ENCODE measurements at places on chromosomes 3 and 15.

- no peak for DNase-seq
Observed at GRCh38 chr3:136667081-136667480, 85.1 kb downstream of the STAG1 start.

DNA sequence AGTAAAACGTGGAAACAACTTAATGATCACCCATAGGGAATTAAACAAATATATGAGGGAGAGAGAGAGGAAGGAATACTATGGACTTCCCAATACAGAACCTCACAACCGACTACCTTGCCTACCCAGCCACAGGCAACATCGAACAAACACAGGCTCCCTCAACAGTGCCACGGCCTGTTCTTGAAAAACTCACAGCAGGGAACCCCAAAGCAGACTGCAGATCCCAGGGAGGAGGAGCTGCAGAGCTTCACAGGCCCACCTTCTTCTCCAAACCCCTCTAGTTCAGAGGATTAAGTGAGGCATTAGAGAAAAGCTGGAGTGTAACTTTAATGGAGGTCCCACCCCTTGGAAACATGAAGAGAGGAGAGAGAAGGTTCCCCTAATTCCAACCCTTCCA is 110.2 kb downstream of the ST8SIA2 start:
- DNase-seq = no peak

DNA sequence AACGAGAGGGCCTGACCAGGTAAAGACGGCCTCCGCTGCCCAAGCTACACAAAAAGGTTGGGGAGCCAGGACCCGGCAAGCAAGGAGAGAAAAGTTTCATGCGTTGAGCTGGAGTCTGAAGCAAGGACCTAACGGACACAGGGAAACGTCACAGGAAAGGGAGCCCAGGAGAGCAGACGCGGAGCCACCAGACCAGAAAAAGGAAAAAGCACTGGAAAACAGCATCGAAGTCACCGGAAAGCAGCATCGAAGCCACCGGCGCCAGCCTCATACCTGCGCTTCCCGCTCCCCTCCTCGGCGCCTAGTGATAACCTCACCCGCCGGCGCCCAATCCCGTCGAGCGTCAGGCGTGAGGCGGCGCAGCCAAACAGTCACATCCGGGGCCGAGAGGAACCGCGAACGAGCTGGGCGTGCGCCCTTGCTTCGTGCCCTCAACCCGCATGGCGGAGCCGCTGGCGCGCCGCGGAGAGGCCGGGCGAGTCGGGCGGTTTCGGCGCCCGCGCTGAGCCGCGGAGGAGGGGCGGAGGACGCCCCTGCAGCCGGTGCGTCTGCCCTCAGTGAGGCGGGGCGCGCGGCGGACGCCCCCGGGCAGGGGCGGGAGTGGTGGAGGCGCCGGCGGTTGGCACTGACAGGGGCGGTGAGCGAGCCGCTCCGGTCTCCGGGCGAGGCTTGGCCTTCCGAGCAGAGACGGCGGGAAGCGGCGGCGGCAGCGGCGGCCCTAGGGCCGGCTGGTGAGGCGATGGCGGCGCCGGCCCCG is at the start of the genes FBXO45 and WDR53:
Gene FBXO45 (plus strand): TSS at position 415 of the 757 bp plus-strand sequence. CDS start 325 bp downstream, at position 740.
Gene WDR53 (minus strand): TSS at position 309 of the 757 bp plus-strand sequence. CDS start 7,079 bp downstream, outside the sequence.
- peak; percentile 94 for DNase-seq

DNA sequence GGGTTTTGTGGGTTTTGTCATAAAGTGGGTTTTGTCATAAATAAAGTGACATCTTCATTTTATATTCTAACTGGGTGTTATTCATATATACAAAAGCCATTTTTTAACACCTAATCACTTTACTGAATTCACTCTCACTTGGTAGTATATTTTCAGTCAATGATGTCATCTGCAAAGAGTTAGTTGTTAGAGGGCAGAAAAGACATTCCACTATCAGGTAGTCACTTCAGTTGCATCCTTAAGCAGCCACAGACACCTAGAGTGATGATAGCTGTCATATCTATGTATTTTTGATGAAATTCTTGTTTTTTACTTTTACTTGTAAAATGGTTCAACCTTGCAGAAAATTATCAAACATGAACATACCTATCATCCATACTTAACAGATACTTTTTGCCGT is 89.0 kb downstream of the DHX36 start:
- DNase-seq = no peak

GRCh38 chr15:93341164-93341563 is 252.2 kb upstream of the RGMA start:
- no peak for DNase-seq

DNA sequence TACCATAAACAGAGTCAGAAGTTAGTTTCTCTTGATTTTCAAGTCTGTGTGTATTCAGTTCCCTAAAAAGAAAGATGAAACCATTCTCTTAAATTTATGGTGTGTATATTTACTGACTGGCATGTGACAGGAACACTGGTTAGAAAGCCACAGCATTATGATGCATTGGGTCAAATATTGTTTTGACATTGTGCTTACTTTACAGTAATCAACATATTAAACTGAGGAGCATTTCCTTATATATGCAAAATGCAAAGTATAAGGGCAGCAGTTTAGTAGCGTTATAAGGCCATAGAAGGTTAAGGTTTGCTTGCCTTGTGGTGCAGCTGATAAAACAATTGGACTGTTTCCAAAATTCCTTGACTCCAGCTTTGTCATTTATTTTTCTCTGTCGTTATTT is 72.9 kb downstream of the EPHA3 start:
- no peak for DNase-seq

Measured in GM12891 (cell line).